ENCODE measurements at places on chromosomes 11 and 22. TPM values are rescaled to one million over a fixed set of nuclear protein-coding genes. Genes with fewer than 3 reads are reported as not detected.

DNA sequence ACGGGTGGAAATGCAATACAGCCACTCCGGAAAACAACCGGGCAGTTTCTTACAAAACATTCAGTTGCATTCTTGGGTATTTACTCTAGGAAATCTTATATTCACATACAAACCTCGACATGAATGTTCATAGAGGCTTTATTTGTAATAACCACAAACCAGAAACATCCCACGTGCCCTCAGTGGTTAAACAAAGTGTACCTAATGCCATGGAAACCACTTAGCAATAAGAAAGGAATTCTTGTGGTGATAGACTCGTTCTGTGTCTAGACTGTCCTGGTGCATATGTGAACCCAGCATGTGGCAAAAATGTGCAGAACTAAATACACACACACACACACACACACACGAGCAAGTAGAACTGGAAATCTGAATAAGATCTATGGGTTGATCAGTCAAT, 1073.3 kb downstream of the TBC1D22A start:
- H3K27me3 ChIP-seq: peaks cover 3% of the 10 kb centered on the region
- H3K4me1 ChIP-seq: no peaks in the 10 kb centered on the region
- no peak overlapping the region for H3K4me3 ChIP-seq
- H3K36me3 ChIP-seq: no peaks in the 10 kb centered on the region
- no peak for DNase-seq

GRCh38 chr22:27183474-27183873, 526.1 kb downstream of the MIAT start:
- H3K27ac ChIP-seq: no peak overlapping the region
- H3K4me3 ChIP-seq: no peak overlapping the region
- no peaks in the 10 kb centered on the region for H3K36me3 ChIP-seq

GRCh38 chr11:34238533-34238932, 119.3 kb downstream of the ABTB2 start:
- no peak for DNase-seq
- H3K4me3 ChIP-seq: no peak overlapping the region

DNA sequence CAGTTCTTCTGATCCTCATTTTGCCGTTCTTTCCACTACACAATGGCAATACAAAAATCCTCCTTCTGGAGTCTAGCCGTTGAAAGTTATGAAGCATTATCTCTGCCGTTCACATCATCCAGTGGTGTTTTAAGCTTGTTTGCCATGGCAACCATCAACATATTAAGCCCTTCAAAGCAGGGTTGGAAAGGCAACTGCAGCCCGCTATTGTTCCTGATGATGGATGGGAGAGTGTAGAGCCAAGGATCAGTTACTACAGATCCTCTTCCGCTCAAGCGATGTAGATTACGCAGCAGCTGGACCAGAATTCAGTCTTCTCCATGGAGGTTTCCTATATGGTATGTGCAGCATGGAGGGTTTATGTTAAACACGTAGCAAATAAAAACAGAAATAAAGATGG, 352.7 kb downstream of the NTM start:
- no peak overlapping the region for H3K4me3 ChIP-seq
- no peaks in the 10 kb centered on the region for H3K4me1 ChIP-seq
- H3K27ac ChIP-seq: no peak overlapping the region
- H3K27me3 ChIP-seq: no peaks in the 10 kb centered on the region
- DNase-seq: no peak

- H3K4me3 ChIP-seq: peak overlapping the region; percentile 60
- no peak for DNase-seq
- peak overlapping the region; percentile 87 for H3K27ac ChIP-seq
- H3K27me3 ChIP-seq: no peaks in the 10 kb centered on the region
Observed at GRCh38 chr11:64765291-64765850, 5.6 kb upstream of the PYGM start.

DNA sequence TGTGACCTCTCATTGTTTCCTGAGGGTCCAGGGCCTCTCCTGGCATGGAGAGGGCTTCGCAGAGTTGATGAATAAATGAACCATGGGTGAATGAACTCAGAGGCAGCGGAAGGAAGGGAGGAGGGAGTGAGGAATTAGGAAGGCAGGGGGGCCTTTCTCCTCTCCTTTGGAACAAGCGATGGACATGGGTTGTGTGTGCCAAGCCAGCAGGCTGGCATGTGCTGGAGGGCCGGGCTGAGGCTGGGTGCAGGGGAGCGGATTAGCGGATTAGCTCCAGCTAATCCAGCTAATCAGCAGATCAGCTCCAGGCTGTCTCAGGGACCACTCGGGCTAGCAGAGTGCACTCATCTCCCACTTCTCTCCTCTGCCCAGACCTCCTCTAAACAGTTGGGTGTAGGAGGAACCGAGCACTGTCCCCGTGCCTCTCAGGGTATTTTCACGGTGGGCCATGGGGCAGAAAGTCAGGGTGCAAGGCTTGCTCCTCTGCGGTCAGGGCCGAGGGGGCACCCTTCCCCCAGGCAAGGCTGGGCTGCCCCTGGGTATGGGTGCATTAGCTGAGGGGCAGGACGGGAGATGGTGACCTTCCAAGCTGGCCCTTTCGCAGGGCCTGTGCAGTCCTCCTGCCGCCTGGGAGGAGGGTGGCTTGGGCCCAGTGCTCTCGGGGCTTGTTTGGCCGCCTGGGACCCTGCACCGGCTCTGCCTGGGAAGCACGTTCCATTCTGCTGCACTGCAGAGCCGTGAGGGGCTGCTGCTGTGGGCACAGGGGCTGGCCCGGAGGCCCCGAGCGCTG, 120.3 kb upstream of the B3GAT1 start:
- peaks cover 16% of the 10 kb centered on the region for H3K27me3 ChIP-seq
- peak; percentile 9 for DNase-seq
- peaks cover 5% of the 10 kb centered on the region for H3K4me1 ChIP-seq
- H3K4me3 ChIP-seq: no peak overlapping the region

- no peak overlapping the region for H3K4me3 ChIP-seq
- peaks cover 7% of the 10 kb centered on the region for H3K27me3 ChIP-seq
- no peak for DNase-seq
- no peaks in the 10 kb centered on the region for H3K36me3 ChIP-seq
- H3K4me1 ChIP-seq: no peaks in the 10 kb centered on the region
Observed at GRCh38 chr11:2237457-2238238, 32.7 kb downstream of the ASCL2 start.

GRCh38 chr11:35323076-35323868, 96.1 kb downstream of the SLC1A2 start:
- no peaks in the 10 kb centered on the region for H3K4me1 ChIP-seq
- H3K27ac ChIP-seq: no peak overlapping the region
- no peak for DNase-seq
- H3K4me3 ChIP-seq: no peak overlapping the region
- H3K36me3 ChIP-seq: peaks cover 3% of the 10 kb centered on the region
- no peaks in the 10 kb centered on the region for H3K27me3 ChIP-seq

DNA sequence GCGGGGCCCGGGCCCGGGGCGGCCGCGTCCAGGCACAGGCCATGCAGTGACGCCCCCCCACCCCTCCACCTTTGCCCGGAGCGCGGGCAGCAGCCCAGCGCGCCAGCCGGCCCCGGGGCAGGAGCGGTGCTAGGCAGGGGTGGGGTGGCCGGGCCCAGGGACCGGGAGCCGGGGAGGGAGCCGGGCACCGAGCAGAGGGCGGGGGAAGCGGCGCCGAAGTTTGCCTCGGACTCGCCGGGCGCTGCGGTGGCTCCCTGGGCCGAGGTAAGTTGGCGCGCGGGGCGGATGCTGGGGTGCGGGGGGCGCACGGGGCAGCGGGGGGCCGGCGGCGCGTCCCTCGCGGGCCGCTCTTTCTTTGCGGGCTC, 332 bp downstream of the TEAD1 start:
- peaks cover 4% of the 10 kb centered on the region for H3K4me1 ChIP-seq
- H3K27me3 ChIP-seq: peaks cover 64% of the 10 kb centered on the region

DNA sequence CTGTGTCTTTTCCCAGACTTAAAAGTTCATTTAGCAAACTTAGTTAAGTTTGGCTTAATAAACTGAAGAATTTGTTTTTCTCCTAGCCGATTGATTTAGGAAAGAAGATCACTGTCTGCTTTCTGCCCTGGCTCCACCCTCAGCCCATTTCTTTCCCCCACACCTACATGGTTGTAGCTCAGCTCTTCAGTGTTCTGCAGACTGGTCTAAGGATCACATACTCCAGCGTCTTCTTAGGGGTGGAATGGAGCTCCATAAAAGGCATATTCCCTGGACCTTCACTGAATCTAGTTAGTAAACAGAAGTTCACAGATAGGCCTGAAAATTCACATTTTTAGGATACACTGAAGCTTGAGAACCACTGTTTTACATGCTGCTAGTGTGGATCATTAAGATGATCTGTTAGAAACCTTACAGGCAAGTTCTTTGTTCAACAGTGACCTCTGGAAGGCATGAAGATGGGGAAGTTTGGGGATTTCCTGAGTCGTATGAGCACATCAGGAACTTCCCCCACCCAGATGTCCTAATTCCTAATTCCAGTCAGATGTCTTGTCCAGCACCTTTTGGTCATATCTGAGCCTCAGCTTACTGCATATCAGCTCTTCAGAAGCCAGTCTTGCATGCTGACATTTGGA, 16.8 kb downstream of the PIWIL4 start:
- H3K27ac ChIP-seq: no peak overlapping the region
- H3K4me1 ChIP-seq: no peaks in the 10 kb centered on the region
- no peak for DNase-seq

GRCh38 chr11:118938491-118939403, 13.0 kb upstream of the BCL9L start:
- H3K36me3 ChIP-seq: no peaks in the 10 kb centered on the region
- H3K4me1 ChIP-seq: peaks cover 28% of the 10 kb centered on the region
- no peak overlapping the region for H3K4me3 ChIP-seq
- H3K27ac ChIP-seq: no peak overlapping the region
- DNase-seq: no peak
- peaks cover 8% of the 10 kb centered on the region for H3K27me3 ChIP-seq

- H3K27ac ChIP-seq: no peak overlapping the region
- no peaks in the 10 kb centered on the region for H3K4me1 ChIP-seq
- H3K27me3 ChIP-seq: peaks cover 8% of the 10 kb centered on the region
- no peak overlapping the region for H3K4me3 ChIP-seq
- DNase-seq: no peak
Observed at GRCh38 chr11:113001709-113002108, 40.5 kb downstream of the NCAM1 start.

Gene BEST1
- not detected for total RNA-seq

Gene TNNI2
- total RNA-seq: 1.0 TPM

Gene KCNJ11
- total RNA-seq: 0.66 TPM

Gene MMP11
- 1.0 TPM for total RNA-seq

Gene POTEH
- total RNA-seq: not detected

Gene TST
- total RNA-seq: 29.3 TPM

Gene BAIAP2L2
- 0.37 TPM for total RNA-seq

Gene CYTH4
- 123 TPM for total RNA-seq

Gene BRSK2
- total RNA-seq: 0.40 TPM

Gene OR8D1
- not detected for total RNA-seq

Gene MRGPRX4
- not detected for total RNA-seq

Gene AGBL2
- 10.3 TPM for total RNA-seq

Gene UBQLN3
- not detected for total RNA-seq

Data from activated CD8-positive, alpha-beta memory T cell treated with anti-CD3 and anti-CD28 coated beads, Interleukin-2, amount 10 ng/mL, durations not matched to agents 7 days and 5 days (primary cell).